Stimulated activated CD4-positive, alpha-beta T cell treated with anti-CD3 and anti-CD28 coated beads, Interleukin-4, amount 100 ng/mL, for 24 hours (primary cell): ENCODE measurements at places on chromosomes 16 and 17.

DNA sequence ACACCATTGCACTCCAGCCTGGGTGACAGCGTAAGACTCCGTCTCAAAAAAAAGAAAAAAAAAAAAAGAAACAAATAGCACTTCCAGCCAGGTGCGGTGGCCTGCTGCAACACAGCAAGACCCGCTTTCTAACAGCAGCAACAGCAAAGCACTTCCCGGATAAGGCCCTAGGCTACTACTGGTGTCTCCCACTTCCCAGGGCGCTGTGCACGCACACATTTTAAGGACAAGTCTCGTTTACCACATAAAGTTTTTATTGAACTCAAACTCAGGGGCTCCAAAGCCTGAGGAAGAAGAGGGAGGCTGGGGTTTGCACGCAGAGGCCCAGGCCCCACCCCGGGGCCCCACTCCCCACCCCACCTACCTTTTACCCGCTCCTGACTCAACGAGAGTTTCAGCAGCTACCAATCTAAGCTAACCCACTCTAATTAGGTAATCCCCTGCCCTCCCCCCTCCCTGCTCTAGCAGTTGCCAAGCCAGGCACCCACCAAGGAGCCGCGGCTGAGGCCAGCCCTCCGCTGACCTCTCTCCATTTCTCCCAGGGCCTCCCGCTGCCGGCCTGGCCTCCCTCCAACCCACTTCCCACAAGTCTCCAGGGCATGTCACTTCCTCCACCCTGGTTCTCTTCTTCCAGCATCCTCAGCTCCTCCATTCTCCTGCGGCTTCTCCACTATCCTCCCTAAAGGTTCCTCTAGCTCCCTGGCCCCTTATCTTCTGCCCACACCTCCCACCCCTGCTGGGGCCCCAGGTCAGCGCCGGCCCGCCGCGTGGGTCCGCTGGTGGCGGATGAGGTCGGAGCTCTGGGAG lies 2.4 kb downstream of the ZNF768 start:
- no peak for DNase-seq

- peak; percentile 9 for DNase-seq
Measured at GRCh38 chr17:49497148-49498028, 2.3 kb downstream of the NGFR start.

DNA sequence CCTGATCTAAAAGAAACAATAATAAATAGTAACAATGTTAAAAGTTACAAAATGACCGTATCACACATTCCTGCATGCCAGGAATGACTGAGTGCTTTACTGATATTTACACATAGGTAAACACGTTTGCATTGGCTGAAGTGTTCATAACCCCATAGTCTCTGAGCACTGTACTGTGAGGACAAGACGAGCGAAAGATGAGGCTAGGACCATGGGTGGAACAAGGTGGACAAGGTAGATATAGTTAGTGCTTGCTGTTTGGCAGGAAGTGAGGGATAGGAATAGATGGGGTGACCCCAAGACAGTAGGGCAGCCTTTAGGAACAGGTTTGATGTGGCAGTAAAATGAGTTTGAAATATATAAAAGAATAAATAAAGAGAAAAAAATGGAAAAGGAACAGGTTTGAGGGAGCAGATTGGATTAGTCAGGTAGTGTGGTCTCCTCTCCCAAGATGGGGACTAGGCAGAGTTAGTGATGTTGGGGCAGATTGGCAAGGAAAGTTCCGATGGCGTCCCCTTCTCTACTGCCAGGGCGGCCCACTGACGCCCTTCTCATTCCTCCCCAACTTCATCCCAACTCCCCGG lies 452 bp upstream of the E2F4 start:
- DNase-seq, result no peak

- DNase-seq, result no peak
Measured at GRCh38 chr17:40848583-40849235, 18.3 kb downstream of the KRT12 start.

DNA sequence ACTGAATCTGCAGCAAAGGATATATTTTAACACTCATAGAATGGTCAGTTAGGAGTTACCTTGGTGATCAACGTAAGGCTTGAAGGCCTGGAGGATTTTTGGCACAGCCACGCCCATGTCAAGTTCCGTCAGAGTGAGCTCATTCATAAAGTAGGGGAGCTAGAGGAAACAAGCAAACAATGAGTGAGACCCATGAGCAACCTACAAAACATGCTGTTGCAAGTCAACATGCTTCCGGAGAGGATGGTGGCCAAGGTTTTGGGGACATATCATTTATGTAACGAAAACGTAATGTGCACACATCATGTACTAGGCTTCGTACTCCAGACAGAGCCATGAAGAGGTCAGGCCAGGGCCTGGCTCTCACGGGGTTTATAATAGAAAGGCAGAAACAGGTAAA lies 41.1 kb upstream of the ERN1 start:
- no peak for DNase-seq

DNA sequence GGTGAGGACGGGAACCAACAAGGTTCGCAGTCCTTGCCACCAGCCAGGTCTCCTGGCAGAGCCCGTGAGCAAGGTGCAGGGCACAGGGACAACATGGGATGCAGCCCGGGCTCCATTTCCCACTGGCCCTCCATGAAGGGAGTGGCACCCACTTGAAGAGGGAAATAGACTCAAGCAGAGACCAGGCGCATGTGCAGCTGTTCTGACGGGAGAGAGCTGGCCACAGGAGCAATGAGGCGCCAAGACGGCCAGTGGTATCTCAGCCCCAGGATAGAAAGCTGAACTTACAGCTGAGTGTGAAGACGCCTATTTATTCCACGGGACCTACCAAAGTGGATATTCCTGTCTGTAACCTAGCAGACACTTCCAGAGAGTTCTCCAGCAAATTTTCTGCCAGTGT lies 8.2 kb upstream of the FOXJ1 start:
- DNase-seq, result no peak

GRCh38 chr16:89453501-89454321 lies 36.6 kb downstream of the ANKRD11 start:
- no peak for DNase-seq

- DNase-seq, result no peak
Measured at GRCh38 chr17:83009414-83010205, 69.8 kb upstream of the METRNL start.

- peak; percentile 49 for DNase-seq
Measured at GRCh38 chr17:77455111-77455890, 314.5 kb downstream of the SEC14L1 start.

GRCh38 chr16:17803625-17804410 lies 333.1 kb upstream of the XYLT1 start:
- no peak for DNase-seq

DNA sequence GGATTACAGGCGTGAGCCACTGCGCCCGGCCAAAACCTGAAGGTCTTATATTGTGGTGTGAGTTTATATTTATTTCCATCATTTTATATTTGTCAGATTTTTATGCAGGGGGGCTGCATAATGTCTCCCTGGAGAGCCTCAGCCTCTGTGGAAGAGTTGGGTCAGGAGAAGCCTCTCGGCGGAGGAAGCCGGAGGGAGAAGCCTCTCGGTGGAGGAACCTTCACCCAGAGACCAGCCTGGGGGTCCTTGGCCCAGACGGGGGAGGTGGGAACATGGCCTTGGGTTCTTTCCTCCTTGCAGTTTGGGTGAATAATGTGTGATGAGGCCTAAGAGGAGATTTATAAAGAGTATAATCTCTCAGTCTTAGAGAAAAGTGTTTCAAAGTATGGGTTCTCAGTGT lies 22.4 kb upstream of the ZNF750 start:
- no peak for DNase-seq

GRCh38 chr16:55491691-55492090 lies 12.7 kb downstream of the MMP2 start:
- no peak for DNase-seq

DNA sequence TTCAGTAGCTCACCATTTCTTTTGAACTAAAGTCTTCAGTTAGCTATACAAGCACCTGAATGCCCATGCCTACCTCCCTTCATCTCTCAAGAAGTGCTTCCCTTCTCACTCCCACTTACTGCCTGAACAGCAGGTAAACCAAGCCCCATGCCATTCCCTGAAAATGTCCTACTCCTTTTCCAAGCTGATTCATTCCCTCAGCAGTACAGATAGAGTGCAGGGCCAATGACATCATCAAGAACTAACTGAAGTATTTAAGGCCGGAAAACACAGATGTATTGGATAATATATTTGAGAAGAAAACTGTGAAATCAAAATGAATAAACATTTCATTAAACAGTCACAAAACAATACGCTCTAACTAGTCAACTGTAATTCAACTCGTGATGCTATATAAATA lies 478.8 kb upstream of the CDH11 start:
- no peak for DNase-seq

- DNase-seq, result peak; percentile 4
Measured at GRCh38 chr16:77868478-77868877, 80.1 kb downstream of the VAT1L start.

DNA sequence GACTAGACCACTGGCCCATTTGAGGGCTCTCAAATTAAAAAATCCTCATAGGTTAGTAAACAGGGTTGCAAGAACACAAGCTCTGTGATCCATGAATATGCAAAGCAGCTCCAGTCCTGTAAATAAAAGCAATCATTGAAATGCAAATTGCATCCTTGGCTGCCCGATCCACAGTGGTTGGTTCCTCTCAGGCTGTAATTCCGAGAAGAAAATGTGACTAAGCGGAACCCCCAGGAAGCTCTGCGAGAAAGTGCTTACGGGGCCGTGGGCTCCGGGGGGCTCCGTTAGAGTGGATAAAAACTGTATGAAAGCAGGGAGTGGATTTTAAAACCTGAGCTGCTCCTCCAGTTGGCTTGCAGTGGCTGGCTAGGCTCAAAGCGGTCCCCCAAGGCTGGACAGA lies 2.5 kb downstream of the GPRC5B start:
- no peak for DNase-seq

GRCh38 chr17:28030386-28030785 lies 12.1 kb upstream of the NLK start:
- no peak for DNase-seq

DNA sequence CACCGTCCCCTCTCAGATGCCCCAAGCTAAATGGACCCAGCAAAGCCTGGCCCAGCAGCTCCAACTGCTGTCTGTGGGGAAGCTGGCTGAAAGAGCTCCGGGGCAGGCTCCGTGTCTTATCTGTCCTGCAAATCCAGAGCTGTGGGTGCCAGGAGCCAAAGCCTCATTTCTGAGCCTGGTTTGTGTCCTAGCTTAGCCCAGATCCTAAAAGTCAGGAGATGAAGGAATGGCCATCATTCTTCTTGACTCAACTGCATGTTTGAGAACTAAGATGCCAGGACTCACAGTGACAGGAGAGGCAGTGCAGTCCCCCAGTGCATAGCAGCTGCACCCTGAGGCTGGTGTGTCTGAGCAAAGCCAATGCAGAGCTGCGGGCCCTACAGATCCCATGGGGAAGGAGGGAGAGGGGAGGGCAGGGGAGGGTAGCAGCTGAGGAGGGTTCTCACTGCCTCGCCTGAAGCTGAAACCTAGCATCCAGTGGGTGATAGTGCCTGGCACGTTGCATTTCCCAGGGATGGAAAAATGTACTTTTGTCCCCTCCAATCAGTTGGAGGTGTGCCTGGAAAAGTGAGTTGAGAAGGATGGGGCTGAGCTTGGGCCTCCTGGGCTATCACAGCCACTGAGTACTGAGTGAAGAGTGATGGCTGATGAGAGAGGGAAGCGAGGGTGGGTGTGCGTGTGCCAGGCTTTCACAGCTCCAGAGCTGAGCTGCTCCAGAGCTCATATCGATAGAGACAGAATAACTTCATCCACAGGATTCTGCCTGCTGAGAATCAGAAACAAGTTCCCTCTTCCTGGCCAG lies 24.5 kb upstream of the CD300E start:
- DNase-seq, result no peak

DNA sequence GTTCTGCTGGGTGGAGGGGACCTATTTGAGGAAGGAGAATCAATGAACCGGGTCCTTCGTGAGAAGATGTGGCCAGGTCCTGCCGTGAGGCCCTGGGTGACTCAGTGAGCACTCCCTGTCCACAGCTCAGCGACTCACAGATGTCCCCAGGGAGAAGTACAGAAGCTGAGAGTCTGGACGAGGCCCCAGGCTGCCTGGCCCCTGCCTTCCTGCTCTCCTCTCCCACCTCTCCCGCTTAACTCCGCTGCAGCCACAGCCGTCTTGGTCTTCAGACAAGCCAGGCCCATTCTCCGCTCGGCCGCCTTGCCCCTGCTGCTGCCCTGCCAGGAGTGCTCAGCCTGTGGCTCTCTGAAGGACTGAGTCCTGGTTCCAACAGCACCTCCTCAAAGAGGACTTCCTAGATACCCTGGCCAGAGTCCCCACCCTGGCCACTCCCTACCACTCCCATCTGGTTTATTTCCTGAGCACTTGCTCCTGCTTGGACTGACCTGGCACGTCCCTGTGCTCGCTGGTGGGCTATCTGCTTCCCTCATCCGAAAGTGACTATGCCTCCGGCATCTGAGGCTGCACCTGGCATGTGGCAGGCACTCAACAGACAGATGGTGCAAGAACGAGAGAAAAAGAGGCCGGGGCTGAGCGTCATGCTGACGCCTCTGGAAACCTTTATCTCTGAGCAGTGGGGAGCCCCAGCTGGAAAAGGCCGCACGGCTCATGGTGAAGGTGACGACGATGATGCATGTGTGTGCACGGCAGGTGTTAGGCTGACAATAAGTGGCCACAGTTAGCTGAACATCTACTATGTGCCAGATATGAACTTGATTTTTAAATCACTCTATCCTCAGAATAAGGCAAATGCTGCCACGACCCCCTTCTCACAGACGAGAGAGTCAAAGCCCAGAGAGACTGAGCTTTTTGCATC lies 9.2 kb upstream of the TNFRSF13B start:
- no peak for DNase-seq

- DNase-seq, result no peak
Measured at GRCh38 chr16:68921637-68922036, 78.3 kb downstream of the TANGO6 start.

DNA sequence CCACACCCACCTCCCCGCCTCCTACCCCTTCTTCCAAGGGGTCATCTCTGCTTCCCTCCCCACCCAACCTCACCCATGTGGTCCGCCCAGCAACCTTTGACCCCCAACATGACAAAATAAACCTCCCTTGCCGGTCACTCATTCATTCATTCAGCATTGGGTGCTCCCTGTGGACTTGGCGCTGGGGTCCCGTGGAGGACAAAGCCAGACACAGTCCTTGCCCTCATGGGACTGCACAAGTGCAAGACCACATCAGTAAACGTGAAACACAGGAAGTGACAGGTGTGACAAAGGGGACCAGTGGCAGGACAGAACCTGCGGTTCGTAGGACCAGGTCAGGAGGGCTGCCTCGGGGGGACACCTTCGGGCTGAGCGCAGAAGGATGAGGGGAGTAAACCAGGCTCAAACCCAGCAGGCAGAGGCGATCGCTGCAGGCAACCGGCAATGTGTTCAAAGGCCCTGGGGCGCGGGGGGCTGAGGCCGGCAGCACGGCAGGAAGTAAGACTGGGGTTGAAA lies 185.4 kb downstream of the SEC14L1 start:
- DNase-seq, result no peak
